Renal pelvis (tissue), 12 donors: ENCODE measurements at places on chromosomes 2 and 18. TPM values are rescaled to one million over a fixed set of nuclear protein-coding genes. Genes with fewer than 3 reads are reported as not detected.

ANKRD39 gene
- polyA plus RNA-seq: 11.0 TPM

HOXD10 gene
- polyA plus RNA-seq: 203 TPM

C2orf81 gene
- 8.5 TPM for polyA plus RNA-seq

SLC38A11 gene
- polyA plus RNA-seq: 16.3 TPM

THSD7B gene
- polyA plus RNA-seq: 4.3 TPM

DNAJC5G gene
- polyA plus RNA-seq: 0.60 TPM

- DNase-seq: no peak
Measured at GRCh38 chr2:14016289-14016955, 616.1 kb upstream of the LRATD1 start.

GRCh38 chr2:143955401-143956065, 564.4 kb downstream of the ZEB2 start:
- no peak for DNase-seq

DNA sequence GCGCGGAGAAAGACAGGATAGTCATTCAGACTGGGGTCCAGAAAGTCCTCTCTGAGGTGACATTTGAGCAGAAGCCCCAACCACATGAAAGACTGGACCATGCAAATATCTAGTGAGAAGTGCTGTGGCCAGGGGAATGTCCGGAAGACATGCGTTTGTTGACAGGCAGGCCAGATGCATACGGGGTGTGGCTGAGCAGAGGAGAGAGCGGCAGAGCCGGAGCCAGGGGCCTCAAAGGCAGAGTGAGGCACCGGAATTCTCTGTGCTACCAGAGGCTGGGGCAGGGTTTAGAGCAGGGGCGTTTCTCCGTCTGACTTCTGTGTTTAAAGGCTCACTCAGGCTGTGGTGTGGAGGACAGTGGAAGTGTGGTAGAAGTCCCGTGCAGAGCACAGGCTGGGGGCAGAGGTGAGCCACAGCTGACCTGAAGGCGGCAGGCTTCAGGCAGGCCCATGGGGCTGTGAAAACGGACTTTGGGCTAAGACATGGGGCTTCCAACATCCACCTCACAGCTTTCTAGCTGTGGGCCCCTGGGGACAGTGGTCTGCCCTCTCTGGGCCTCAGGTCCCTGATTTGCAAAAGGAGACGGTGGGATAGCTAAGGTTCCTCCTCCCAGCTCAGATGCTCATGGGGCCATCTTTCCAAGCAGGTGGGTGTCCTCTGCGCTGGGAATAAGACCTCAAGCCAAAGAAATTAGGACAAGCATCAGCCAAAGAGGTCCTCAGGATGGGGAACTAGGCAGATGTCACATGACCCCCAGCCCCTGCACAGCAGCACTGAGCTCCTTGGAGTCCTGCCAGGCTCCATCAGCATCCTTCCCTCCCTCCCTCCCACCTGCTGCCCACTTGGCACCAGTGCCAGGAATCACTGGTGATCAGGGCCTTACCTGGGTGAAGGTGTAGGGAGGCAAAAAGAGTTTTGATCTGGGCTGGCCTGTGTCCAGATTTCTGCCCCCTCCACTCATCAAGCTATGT, 11.2 kb downstream of the RUFY4 start:
- no peak for DNase-seq

DNA sequence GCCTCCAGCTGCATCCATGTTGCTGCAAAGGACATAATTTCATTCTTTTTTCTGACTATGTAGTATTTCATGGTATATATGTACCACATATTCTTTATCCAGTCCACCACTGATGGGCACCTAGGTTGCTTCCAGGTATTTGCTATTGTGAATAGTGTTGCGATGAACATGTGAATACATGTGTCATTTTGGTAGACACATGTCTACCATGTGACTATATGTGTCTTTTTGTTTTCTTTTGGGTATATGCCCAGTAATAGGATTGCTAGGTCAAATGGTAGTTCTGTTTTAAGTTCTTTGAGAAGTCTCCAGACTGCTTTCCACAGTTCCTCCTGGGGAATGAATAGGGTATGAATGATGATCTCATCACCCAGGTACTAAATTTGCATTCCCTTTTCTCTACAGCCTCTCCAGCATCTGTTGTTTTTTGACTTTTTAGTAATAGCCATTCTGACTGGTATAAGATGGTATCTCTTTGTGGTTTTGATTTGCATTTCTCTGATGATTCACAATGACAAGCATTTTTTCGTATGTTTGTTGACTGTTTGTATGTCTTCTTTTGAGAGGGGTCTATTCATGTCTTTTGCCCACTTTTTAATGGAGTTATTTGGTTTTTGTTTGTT, 35.6 kb upstream of the FEZ2 start:
- DNase-seq: no peak

DNA sequence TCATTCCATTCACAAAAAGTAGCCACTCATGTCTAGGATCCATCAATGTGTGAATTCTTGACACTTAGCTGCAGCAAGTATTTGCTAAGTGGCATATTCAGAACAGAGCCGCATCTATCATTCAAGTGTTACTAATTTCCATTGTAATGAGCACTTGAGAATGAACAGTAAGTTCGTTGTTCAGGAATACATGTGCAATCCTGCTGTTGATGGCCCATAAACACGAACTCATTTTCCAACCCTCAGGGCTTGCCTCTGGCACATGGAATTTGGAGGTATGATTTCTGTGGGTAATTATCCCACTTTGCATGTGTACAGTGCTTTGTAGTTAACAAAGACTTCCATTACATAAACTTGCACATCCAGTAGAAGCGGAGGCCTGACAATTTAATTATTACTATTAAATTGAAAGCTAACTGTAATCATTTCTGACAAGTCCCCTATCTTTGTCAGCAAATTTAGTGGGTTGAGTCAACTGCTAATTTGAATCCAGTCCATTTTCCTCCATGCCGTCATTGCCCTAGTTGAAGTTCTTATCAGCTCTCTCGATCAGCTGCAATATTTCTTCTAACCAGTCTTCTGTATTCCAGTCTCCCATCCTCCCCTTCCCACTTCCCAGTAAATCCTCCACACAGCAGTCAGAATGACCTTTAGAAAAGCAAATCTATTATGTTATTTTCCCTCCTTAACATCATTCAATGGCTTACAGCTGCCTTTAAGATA, 116.0 kb upstream of the AQP4 start:
- DNase-seq: no peak

- DNase-seq: peak; percentile 73
Measured at GRCh38 chr2:152485954-152486736, 151.2 kb downstream of the FMNL2 start.

DNA sequence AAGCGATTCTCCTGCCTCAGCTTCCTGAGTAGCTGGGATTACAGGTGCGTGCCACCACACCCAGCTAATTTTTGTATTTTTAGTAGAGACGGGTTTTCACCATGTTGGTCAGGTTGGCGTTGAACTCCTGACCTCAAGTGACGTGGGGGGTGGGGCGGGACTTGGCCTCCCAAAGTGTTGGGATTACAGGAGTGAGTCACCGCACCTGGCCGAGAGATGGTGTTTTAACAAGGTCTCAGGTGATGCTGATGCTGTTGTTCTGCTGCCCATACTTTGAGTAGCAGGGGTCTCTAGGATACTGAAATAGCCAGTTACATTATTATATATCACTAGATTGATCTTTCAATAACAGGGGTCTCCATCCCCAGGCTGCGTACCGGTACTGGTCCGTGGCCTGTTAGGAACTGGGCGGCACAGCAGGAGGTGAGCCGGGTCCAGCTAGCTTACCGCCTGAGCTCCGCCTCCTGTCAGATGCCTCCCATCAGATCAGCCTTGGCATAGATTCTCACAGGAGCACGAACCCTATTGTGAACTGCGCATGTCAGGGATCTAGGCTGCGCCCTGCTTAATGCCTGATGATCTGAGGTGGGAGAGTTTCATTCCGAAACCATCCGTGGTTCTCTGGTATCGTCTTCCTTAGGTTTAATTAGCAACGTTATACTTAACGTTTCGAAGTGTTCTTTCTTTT, 48.3 kb upstream of the SLC38A11 start:
- no peak for DNase-seq

DNA sequence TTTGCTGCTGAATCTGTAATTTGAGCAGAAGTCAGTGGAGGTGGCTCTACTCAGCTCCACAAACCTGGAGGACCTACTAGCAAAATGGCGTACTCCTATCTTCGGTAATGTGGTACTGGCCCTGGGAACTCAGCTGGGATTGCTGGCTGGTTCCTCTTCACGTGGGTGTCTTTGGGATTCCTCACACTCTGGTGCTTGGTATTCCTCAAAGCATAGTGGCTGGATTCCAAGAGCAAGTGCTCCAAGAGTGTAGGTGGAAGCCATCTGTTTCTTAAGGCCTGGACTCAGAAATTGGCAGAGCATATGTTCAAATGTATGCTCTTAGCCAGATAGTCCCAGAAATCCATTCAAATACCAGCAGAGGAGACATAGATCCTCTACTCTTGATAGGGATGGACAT, 281.9 kb upstream of the CDH7 start:
- no peak for DNase-seq

DNA sequence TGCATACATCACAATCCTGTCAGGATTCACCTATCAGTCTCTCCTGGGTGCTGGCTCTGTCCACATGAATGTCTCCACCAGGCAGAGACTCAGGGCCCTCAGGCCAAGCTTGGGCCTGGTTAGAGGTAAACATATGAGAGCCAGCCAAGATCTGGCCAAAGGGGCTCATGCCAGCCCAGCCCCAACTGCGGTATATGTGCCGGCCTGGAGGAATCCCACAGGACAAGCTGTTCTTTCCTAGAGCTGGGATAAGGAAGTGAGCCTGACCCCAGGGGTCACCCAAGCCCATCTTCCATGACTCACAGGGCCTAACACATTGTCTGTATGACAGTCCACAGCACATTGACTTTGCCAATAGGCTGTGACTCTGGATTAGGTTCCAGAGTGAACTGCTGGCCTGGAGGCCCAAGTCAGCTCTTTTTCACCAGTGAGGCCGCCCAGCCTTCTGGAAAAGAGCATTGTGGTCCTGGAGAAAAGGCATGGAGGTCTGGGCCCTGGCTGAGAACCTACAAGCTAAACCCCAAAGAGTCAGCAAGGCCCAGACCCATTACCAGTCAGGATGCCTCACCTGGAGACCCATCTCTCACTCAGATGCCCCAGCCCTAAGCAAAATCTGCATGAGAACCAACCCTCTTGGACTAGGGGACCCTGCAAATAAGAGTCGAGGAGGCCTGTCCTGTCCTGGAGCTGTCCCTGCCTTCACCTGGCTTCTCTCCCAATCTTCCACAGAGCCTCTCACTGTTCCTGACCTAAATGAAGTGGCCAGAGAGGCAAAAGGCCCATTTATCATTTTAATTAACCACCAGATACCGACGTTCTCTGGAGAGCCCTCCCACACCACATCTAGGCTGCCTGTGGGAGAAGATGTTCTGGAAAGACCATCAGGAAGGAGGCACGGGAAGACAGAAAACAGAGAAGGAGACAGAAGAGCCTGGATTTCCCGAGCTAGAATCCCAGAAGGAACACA, 120.9 kb upstream of the PKDCC start:
- DNase-seq: no peak

DNA sequence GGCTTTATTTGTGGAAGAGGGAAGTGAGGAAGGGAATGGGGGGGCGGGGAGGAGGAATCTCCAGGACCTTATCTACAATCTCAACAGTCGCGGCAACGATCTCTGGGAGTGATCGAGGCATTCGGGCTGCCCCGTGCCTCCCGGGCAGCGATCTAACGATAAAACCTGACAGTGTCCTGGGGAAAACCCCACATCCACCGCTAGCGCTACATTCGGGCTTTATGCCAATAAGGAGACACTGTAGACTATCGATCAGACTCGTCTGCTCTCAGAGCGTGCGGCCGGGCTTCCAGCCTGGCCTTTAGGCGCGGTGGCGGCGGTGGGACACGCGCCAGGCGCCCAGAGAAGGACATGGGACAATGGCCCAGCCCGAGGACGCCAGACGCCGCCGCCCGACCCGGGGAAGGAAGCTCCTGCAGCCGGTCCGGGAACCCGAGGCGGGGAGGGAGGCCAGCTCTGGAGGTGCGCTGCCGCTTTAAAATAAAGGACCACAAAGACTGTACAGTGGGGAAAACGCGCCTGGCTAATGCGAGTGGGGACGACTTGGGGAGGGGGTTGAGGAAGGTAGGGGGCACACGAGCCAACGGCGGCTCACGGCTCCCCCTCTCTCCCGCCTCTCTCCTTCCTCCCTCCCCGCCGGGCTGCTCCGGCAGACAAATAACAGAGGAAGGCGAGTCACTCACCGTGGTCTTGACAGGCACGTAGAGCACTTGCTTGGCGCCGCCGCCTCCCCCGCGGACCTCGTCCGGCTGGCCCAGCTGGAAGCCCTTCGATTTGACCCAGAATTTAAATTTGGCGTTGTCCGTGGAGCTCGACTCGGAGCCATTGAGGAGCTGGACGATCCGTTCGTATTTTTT, 2.2 kb downstream of the NOL4 start:
- peak; percentile 27 for DNase-seq

- DNase-seq: peak; percentile 24
Measured at GRCh38 chr18:62939433-62939832, 224.1 kb downstream of the PHLPP1 start.

GRCh38 chr2:224957540-224958461, 84.5 kb downstream of the DOCK10 start:
- DNase-seq: no peak

GRCh38 chr18:31500051-31500688, 2.2 kb downstream of the DSG2 start:
- DNase-seq: no peak

- DNase-seq: no peak
Measured at GRCh38 chr2:148586522-148587128, 57.9 kb upstream of the EPC2 start.
